ENCODE measurements at places on chromosomes 4 and X. TPM values are rescaled to one million over a fixed set of nuclear protein-coding genes. Genes with fewer than 3 reads are reported as not detected.

Gene CXCL8
- not detected for total RNA-seq

Gene PNMA5
- total RNA-seq, result 0.09 TPM

Gene MAGEC1
- total RNA-seq, result not detected

GRCh38 chr4:4271912-4272311, 18.0 kb downstream of the LYAR start:
- H3K36me3 ChIP-seq, result peaks cover 69% of the 10 kb centered on the region
- DNase-seq, result peak; percentile 54
- H3K4me3 ChIP-seq, result no peak overlapping the region
- no peak overlapping the region for H3K27ac ChIP-seq
- no peaks in the 10 kb centered on the region for H3K4me1 ChIP-seq
- H3K27me3 ChIP-seq, result no peaks in the 10 kb centered on the region

DNA sequence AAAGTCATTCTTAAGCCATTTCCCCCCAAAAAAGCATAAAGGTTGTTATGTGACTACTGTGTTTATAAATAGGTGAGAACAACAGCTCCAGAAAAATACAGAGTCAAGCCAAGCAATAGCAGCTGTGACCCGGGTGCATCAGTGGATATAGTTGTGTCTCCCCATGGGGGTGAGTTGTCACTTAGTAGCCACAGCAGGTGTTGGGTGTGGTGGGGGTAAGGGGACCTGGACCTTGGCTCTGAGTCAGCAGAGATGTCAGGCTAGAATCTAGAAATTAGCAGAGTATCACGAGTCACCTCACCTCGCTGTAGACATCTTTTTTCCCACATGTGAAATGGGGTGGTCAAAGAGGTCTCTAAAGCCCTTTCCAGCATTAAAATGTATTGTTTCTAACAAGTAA, 42.4 kb downstream of the MOSPD2 start:
- H3K27ac ChIP-seq, result no peak overlapping the region
- H3K36me3 ChIP-seq, result peaks cover 44% of the 10 kb centered on the region
- H3K4me1 ChIP-seq, result no peaks in the 10 kb centered on the region
- H3K4me3 ChIP-seq, result no peak overlapping the region
- H3K27me3 ChIP-seq, result no peaks in the 10 kb centered on the region

GRCh38 chr4:163757219-163757618, 262.7 kb downstream of the TMA16 start:
- H3K27me3 ChIP-seq, result no peaks in the 10 kb centered on the region
- no peak overlapping the region for H3K27ac ChIP-seq
- no peak for DNase-seq

GRCh38 chr4:19961091-19961490, 290.6 kb upstream of the SLIT2 start:
- H3K4me3 ChIP-seq, result no peak overlapping the region
- H3K36me3 ChIP-seq, result no peaks in the 10 kb centered on the region
- H3K27ac ChIP-seq, result no peak overlapping the region
- H3K27me3 ChIP-seq, result no peaks in the 10 kb centered on the region
- no peak for DNase-seq

- no peaks in the 10 kb centered on the region for H3K36me3 ChIP-seq
- H3K27ac ChIP-seq, result no peak overlapping the region
- no peaks in the 10 kb centered on the region for H3K4me1 ChIP-seq
- DNase-seq, result peak; percentile 46
- no peaks in the 10 kb centered on the region for H3K27me3 ChIP-seq
Observed at GRCh38 chrX:53047228-53047627, 1.4 kb upstream of the GPR173 start.

- H3K27ac ChIP-seq, result no peak overlapping the region
- no peaks in the 10 kb centered on the region for H3K36me3 ChIP-seq
- H3K27me3 ChIP-seq, result no peaks in the 10 kb centered on the region
Observed at GRCh38 chrX:87409113-87409841, 108.3 kb upstream of the KLHL4 start.

DNA sequence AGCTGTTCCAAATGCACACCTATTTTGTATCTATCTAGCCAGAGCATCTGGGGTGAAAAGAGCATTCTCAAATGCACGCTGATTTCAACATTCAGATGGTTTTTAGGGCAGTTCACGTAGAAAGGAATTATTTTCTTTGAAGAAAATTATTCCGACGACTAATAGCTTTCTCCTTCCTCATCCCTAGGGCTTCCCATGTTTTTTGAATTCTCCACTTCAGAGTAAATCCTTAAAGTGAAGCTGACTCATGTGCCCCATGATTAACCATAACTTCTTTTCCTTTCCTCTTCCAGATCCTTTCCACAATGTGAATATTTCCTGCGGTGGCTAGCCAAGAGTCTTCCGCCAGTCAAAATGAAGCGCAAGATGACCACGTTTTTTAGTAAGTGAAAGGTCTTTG, 86.7 kb upstream of the PDHA1 start:
- H3K27me3 ChIP-seq, result no peaks in the 10 kb centered on the region
- H3K4me1 ChIP-seq, result no peaks in the 10 kb centered on the region
- H3K36me3 ChIP-seq, result no peaks in the 10 kb centered on the region

GRCh38 chr4:89582756-89583505, 254.0 kb downstream of the SNCA start:
- no peaks in the 10 kb centered on the region for H3K27me3 ChIP-seq
- H3K4me1 ChIP-seq, result no peaks in the 10 kb centered on the region
- H3K27ac ChIP-seq, result no peak overlapping the region
- no peak for DNase-seq
- H3K4me3 ChIP-seq, result no peak overlapping the region
- H3K36me3 ChIP-seq, result no peaks in the 10 kb centered on the region

DNA sequence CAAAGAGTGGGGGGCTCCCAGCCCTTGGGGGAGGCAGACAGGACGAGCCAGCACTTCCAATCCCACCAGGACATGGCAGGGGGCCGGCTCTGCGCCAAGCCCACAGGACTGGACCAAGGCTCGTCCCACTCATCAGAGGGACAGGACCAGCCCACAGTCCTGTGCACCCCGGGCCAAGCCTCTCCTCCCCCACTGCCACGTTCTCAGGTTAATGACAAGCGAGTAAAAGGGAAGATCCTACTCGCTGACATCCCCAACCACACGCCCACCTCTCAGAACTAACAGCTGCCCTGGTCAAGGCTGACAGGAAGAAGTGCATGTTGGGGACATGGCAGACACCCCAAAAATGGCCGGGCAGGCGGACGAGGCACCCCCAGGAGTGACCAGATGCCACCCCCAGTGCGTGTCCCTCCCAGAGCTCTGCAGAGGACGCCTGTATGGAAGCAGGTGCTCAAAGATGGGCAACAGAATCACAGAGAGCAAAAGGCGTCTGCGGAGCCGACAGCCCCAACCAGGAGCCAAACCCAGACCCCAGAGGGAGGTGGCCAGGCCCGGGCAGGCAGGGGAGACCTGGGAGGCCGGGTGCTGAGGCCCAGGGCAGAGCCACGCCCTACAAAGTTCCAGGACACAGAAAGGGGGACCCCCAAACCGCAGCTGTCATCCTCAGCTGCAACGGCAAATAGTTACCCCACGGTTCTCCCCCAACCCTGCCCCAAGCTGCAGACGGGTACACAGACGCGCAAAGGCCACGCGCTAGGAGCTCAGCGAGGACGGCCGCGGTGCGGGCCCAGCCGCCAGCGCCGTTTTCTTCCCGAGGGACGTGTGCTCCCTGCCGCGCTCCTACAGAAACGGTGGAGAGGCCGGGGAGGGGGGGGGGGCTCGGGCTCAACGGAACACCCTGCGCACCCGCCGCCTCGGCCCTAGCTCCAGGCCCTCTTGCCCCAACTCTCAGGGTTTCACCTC, 1.7 kb downstream of the CTBP1 start:
- no peaks in the 10 kb centered on the region for H3K27me3 ChIP-seq
- peak overlapping the region; percentile 88 for H3K27ac ChIP-seq
- peaks cover 16% of the 10 kb centered on the region for H3K36me3 ChIP-seq
- H3K4me1 ChIP-seq, result peaks cover 4% of the 10 kb centered on the region
- DNase-seq, result peak; percentile 58

DNA sequence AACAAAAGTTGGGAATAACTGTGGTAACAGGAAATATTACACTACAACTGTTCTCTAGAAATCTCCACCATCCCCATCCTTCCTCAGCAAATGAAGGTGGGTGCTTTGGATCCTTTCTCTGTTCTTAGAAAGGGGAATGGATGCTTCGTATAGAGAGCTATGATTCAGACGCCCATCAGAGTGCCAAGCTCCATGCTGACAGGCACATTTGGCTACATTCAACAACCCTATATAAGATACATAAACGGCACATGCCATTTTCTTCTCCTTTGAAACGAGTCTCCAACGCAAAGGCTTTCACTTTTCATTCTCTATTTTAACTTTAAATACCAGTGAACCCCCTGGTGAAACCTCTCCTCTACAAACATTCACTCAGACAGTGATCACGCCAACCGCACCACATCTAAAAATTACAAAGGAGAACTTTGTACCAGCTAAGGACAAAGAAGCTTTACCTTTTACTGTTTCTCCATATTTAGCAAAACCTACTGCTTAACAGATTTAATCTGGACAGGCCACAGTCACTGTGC, 172.5 kb downstream of the TSPAN5 start:
- no peak for DNase-seq
- H3K27ac ChIP-seq, result no peak overlapping the region
- H3K27me3 ChIP-seq, result no peaks in the 10 kb centered on the region
- no peaks in the 10 kb centered on the region for H3K36me3 ChIP-seq
- no peak overlapping the region for H3K4me3 ChIP-seq
- no peaks in the 10 kb centered on the region for H3K4me1 ChIP-seq

GRCh38 chr4:62429297-62429696, 1229.2 kb downstream of the ADGRL3 start:
- H3K27me3 ChIP-seq, result no peaks in the 10 kb centered on the region
- no peak for DNase-seq
- no peaks in the 10 kb centered on the region for H3K4me1 ChIP-seq
